ENCODE measurements at places on chromosomes 7 and 10.

DNA sequence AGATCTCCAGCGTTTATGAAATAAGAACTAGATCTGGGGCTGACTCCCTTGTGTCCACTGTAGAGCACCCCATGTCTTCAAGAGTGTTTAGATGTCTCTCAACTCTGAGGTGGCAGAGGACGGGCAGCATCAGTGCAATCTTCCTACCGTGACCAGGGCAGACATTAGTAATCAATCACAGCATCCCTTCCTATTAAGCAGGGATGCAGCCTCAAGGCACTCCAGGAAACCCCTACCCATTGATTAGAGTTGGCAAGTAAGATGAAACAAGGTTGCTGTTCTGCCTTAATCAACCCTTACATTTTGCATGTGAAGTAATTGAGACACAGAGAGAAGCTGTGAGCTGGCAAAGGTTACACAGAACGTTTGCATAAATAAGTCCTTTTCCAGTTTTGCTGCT, 283.7 kb upstream of the ZMIZ1 start:
- no peak for DNase-seq

DNA sequence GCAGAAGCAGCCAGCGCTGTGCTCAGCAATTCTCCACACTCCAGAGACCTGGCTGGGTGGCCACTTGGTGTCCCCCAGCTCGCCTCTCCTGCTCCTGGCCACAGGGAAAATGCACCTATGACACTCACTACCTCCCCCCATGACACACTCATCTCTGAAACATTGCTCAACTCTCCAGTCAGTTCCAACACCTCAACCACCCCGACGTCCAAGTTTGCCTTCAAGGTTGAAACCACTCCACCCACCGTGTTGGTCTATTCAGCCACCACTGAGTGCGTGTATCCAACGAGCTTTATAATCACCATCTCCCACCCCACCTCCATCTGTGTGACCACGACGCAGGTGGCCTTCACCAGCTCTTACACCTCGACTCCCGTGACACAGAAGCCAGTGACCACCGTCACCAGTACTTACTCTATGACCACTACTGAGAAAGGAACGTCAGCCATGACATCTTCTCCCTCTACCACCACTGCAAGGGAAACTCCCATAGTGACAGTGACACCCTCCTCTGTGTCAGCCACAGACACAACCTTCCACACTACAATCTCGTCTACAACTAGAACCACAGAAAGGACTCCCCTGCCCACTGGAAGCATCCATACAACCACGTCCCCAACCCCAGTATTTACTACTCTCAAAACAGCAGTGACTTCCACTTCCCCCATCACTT, 2.7 kb downstream of the MUC3A start:
- DNase-seq: no peak

DNA sequence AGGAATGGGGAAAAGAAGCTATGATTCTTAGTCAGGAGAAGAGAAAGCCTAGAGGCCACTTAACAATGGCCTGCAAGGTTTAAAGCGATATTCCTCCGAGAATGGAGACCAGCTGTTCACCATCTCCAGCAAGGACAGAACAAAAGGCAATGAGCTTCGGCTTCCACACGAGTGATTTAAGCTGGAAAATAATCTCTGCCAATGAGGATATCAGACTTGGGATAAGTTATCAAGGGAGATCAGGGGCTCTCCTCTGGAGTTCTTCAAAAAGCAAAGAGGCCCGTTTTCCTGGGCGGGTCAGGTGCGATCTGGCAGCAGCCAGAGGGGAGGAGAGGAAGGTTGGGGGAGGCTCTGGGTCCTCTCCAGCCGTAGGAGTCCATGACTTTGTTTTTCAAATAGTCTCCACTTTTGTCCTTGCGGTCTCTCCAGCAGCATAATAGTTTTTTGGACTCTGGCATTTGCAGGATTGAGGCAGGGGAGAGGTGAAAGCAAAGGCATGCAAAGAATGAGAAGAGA, 211.3 kb downstream of the SKIDA1 start:
- DNase-seq: no peak

GRCh38 chr10:30058570-30059132, 735 bp downstream of the JCAD start:
- DNase-seq: no peak

DNA sequence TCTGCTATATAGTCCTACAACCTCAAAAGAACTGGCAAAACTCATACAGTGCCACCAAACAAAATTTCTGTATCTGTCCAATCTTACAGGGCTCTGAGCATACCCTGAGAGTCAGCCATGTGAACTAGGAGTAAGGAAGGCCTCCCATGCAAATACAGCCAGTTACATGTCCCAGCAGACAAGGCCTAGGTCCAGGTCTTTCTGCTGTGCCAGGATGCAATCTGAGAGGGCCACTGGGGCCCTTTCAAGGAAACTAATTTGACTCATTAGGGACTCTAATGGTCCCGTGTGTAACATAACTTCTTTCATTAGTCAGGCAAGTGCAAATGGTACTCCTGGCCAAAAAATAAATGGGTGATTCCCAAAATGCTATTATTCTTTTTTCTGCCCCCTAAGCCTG, 17.9 kb upstream of the HIBADH start:
- DNase-seq: no peak

DNA sequence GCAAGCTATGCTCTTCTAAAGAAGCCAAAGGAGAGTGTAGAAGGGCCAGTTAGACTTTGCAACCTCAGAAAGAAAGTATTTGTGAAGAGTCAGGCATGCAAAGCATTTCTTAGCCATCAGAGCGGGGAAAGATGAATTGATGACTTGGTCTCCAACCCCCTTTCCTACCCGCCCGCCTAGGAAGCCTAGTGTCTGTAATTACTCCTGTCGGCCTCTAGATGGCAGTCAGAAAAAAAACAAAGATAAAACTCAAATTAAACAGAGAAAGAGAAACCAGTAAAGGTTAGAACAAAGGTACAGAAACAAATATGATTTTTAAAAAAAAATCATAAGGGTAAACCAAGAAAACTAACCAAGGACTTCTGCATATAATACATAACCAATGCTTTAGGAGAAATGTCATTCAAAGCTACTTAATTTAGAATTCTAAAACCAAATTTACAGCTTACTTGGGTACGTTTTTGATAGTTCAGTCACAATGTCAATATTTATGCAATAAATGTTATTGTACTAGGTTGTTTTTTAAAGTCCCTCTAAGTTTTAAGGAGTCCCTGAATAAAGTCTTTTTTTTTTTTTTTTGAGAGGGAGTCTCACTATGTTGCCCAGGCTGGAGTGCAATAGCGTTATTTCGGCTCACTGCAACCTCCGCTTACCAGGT, 97.6 kb downstream of the LYZL1 start:
- no peak for DNase-seq

DNA sequence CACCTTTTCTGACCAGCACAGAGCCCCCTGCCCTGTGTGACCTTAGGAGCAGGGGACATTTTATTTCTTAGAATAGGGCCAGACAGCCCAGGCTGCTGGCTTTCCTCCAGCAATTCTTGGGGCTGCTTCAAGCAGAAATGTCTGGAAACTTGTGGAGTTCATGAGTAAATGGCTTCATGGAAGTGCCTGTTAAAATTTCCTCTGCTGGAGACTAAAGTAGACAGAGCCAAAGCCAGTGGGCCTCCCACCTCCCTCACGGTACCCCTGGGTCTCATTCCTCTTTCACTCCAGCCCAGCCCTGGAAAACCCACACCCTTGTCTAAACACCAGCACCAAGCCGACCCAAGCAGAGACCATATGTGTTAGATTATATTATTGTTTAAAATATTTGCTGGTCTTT, 505.5 kb upstream of the ZMIZ1 start:
- DNase-seq: no peak

DNA sequence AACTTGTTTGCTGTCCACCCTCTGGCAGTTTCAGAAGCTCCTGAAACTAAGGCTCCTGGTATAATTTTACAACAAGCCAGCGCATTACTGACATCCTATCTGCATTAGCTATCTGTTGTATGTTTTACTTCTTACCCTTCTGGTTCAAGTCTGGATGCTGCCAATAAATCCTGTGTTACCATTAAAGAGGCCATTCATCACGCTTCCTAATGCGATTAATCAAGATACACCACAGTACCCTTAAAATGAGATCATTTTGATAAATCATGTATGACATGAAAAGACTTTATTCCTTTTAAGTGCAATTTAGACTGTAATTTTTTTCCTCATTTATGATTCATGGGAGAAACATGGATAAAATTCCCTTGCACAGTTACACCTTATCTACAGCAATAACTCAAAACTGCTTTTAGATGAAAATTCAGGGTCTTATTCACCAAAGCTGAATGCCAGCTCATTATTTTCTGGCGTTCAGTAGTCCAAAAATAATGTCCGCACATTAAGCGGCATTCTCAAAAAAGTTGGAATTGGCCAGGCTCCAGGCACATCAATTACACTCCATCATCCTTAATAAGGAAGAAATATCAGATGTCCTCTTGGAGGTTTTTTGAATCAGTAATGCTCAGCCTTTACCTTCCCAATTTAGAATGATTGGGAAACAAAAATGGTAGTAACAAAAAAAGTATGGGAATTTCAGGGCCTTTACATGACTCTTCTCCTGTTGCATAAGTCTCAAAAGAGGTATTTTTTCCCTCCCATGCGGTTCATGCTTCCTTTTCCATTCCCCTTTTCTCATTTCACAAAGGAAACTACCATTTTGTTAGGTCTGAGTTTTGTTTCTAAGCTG, 878.5 kb downstream of the LRMDA start:
- no peak for DNase-seq

- no peak for DNase-seq
Observed at GRCh38 chr10:34181553-34182300, 633.4 kb downstream of the PARD3 start.

DNA sequence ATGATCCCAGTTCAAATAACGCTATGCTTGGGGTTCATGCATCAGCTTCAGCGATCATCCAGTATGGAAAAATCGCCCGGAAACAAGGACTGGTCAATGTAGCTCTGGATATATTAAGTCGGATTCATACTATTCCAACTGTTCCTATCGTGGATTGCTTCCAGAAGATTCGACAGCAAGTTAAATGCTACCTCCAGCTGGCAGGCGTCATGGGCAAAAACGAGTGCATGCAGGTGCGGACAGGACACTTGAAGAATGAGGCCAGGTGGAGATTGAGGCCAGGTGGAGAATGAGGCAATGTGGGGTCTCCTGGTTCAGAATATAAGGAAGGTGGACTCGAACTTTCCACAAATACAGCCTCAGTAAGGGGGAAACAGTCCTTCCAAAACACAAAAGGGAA, 105.8 kb downstream of the TRRAP start:
- no peak for DNase-seq

DNA sequence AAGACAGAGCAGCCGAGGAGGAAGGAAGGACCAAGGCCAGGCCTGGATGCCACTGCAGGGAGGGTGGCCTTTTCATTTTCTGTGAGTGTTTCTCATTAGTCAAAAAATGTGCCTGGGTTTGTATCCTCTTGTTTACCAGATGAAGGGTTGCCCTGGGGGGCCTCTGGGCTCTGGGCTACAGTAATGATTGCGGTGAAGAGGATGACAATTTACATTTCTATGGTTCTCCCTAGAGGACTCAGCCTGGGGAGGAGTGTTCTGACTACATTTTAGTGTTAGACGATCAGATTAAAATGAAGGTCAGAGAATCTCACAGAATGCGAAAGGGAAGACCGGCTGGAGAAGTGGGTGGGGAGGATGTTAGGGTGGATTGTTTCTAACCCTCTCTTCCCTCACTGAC, 108.0 kb upstream of the KMT2C start:
- no peak for DNase-seq

- no peak for DNase-seq
Observed at GRCh38 chr10:909831-910230, 21.7 kb downstream of the LARP4B start.

GRCh38 chr10:17836942-17837341, 27.8 kb downstream of the MRC1 start:
- no peak for DNase-seq

- no peak for DNase-seq
Observed at GRCh38 chr10:5968681-5969453, 8.5 kb downstream of the IL15RA start.

- DNase-seq: no peak
Observed at GRCh38 chr10:101046332-101047238, 15.2 kb upstream of the KAZALD1 start.

GRCh38 chr7:139035586-139036353, at the start of gene ZC3HAV1L:
Gene ZC3HAV1L (minus strand): TSS chr7:139036042. CDS start chr7:139036017, 25 bp downstream.
- DNase-seq: peak; percentile 69

DNA sequence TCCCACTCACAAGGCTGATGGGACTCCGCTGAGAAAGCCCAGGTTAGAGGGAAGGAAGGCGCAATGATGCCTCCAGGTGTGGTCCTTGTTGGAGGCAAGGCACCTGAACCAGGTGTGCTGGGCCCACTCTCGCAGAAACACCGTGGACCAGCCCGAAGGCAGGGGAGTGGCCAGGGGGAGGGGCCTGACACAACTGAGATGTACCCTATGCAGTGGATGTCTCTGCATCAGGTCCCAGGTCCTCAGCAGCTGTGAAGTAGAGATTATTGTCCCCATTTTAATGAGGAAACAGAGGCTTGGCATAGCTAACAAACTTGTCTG, 32.0 kb downstream of the GBX1 start:
- no peak for DNase-seq

- DNase-seq: no peak
Observed at GRCh38 chr10:470339-471003, 219.0 kb downstream of the DIP2C start.
